ENCODE measurements at places on chromosomes 4 and X.

- DNase-seq: peak; percentile 6
Measured at GRCh38 chr4:5635826-5636195, 72.5 kb downstream of the EVC2 start.

DNA sequence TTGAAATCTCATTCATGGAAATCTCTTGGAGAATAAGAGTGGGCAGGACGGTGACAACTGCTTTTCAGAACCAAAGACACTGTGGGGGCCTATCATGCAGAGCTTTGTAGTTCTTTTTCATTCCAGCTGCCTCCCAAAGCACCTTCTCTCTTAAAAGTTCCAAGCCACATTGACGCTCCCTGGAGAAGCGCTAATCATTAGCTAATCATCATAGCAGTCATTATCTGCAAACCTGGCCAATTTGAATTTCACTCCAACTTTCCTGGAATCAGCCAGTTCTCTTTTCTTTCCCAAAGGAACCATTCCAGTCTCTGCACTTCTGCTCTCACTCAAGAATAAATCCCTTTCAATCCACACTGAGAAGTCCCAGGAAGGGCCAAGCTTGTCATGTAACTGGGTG, 1144.1 kb upstream of the IGFBP7 start:
- no peak for DNase-seq

DNA sequence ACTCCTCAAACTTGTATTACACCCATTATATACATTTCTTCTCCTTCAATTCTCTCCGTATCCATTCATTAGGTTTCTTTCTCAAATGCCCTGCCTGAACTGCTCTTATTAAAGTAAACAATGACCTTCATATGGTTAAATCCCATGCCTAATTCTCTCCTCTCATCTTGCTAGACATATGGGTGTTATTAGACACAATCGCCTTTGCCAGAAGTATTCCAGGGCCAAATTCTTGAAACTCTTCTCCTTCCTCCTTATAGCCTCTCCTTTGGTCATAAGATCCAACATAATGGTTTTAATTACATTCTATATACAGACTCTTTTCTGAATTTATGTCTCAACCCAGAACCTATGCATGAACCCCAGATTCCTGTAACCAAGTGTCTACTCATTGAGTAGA, 4.8 kb downstream of the ANXA10 start:
- DNase-seq: no peak

GRCh38 chr4:26931966-26932365, 71.3 kb downstream of the STIM2 start:
- DNase-seq: no peak

DNA sequence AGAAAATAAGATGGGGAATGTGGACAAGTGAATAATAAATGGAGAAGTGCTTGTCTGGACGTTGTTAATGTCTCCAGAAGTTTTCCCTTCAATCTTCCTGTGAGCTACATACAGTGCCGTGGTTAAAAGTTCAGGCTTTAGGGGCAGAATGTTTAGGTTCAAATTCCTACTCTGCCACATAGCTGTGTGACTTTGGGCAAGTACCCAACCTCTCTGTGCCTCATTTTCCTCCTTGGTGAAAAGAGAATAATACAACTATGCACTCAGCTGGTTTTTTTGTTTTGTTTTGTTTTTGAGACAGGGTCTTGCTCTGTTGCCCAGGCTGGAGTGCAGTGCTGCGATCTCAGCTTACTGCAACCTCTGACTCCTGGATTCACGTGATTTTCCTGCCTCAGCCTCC, 143.5 kb downstream of the CHIC2 start:
- no peak for DNase-seq

GRCh38 chr4:183434666-183435190, 9.7 kb upstream of the CDKN2AIP start:
- no peak for DNase-seq

DNA sequence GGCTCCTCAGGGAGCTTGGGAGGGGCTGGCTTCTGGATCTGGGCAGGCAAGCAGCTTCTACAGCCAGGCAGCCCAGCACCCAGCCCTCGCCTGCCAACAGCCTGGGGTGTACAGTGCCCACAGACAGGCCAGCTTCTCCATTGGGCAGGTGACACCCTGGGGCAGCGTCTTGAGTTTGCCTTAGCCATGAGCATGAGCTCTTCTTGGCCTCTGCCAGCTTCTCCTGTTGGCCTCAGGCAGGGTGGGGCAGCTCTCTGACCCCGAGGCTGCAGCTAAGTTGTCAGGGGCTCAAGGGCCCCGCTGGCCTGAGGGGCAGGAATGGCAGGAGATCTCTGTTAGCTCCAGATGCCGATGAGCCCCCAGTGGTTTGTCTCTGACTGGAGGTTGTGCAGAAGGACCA, 7.8 kb upstream of the CNGA2 start:
- DNase-seq: no peak

DNA sequence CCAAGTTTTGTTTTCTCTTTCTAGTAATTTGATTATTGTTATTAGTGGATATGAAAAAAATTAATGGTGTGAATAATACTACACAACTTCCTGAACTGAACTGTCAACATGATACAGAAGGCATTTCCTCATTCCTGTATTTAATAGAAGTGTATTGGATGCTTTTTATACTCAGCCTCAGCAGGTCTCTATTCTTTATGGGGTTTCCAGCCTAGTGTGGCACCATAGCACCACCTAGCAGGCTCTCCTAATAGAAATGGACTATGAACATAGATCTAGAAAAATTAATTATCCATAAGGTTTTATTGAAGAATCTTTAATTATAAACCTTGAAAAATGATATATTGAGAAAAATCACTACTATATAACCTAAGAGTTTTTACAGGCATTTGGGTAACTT, 52.4 kb downstream of the GLRB start:
- peak; percentile 68 for DNase-seq

GRCh38 chr4:83113429-83113786, 1.1 kb downstream of the PLAC8 start:
- DNase-seq: no peak

DNA sequence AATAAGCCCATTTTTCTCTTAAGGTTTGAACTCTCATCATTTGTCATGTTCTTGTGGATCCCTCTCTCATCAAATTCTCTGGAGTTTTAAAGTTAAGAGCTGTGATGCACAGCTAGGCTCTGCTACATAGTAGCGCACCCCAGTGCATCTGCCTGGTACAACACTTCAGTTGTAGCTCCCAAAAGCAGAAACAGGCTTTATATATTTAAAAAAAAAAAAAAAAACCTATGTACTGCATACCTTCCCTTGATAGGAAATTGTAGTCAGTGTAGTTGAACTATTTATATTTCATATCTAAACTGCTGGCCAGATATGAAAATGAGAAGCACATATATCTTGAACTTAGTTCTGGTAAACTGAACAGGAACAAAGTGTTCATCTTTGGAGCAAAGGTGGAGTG, 131.4 kb downstream of the KLHL13 start:
- no peak for DNase-seq

GRCh38 chrX:88586317-88586716, 160.7 kb upstream of the CPXCR1 start:
- no peak for DNase-seq

DNA sequence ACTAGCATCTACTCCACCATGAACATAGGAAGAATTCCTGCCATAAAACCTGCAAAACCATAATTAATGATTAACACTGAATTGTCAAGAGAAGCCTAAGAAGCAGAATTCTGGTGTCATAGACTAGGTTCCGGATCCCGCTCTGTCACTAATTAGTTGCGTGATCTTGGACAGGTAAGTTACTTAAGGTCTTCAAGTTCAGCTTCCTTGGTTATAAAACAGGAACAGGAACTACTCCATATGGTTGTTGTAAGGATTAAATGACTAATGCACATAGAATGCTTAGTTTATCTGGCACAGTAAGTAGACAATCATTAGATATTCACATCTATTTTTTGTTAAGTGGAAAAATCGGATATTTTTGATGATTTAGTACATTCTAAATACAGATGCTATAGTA, 14.3 kb downstream of the G3BP2 start:
- peak; percentile 25 for DNase-seq

- DNase-seq: peak; percentile 72
Measured at GRCh38 chr4:170089668-170090351, at the start of gene AADAT. TSS of gene AADAT (minus strand) at chr4:170089956. CDS start at chr4:170089690, 266 bp downstream.

DNA sequence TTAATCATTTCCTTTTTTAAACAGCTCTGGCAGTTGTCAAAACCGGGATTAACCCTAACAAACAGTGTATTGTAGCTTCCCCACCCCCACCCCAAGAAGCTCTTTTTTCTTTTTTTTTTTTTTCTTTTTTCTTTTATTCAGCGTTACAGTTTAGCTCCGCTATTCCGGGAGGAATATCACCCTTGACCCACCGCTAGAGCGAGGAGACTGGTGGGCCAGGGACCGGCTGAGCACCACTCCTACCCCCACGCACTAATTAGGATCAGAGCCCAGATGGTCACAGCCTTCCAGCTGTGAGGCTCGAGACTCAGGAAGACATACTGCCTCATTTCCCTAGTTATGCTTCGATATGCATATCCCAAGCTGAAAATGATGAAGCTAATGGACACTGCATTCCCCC, 2.0 kb downstream of the PARM1 start:
- no peak for DNase-seq

DNA sequence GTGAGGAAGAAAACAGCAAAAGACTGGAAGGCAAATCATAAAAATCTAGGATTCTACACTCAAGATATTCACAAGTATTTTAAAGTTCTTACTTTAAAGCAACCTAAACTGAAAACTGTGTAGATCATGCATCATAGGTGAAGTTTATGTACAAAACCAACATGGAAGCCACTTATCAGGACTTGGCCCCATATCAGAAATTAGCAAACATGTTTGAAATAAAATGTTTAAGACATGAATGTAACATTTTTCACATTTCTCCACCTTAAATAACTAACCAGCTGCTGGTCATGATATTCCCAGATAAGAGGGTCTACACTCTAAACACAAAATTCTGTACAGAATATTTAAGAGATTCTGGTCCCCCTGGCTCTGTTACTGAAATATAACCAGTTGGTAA, 38.5 kb downstream of the APBB2 start:
- no peak for DNase-seq

GRCh38 chrX:38548508-38548907, 12.8 kb upstream of the TSPAN7 start:
- no peak for DNase-seq

DNA sequence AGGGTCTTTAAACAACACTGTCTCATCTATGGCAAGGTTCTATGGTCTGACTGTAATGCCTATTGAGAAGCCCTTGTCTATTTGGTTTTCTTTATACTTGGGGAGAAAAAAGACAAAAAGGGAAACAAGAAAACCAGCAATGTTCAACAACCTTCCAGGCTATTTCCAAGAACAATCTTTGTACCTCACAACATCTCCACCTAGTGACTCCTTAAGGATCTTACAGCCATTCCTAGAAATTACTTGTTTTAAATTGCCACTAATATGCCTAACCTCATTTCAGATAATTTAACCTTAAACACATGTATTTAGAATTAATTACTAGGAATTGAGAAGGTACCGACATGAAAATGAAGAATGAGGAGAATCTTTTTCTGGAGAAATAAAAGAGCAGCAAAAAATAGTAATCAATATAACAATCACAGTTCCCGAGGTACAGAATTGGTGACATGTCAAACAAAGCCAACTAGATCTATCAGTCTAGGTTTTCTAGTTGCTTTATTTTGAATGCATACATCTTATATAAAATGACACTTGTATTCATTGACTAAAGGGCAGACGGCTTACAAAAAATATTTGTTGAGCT, 1.6 kb upstream of the RBM46 start:
- DNase-seq: peak; percentile 28

- DNase-seq: no peak
Measured at GRCh38 chr4:170805352-170805751, 715.6 kb upstream of the AADAT start.

- DNase-seq: no peak
Measured at GRCh38 chr4:138639018-138639741, 376.4 kb upstream of the NOCT start.

GRCh38 chrX:46459603-46460002, 85.6 kb downstream of the ZNF674 start:
- DNase-seq: no peak

- no peak for DNase-seq
Measured at GRCh38 chr4:23952258-23952657, 62.4 kb upstream of the PPARGC1A start.

GRCh38 chr4:7598939-7599790, 164.4 kb upstream of the PSAPL1 start:
- DNase-seq: no peak

DNA sequence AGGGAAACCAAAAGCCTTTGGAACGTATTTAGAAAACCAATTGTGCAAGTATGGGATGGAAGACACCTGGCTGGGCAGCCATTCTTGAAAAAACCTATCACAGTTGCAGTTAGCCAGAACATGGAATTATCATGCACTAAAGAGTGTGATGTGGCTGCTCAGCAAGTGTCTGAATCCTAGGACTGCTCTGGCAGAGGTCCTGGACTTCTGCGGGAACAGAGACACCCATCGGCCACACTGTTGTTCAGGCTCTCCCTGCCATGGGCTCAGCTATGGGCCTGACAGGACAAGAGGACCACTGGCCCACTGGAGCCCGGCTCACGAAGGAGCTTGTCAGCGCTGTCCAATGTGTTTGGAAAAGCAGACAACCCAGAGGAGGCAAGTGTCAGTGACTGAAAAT, 115.7 kb upstream of the GPC4 start:
- DNase-seq: no peak
